ENCODE measurements at places on chromosomes 11 and 22.
A peak's percentile ranks its signal among the peaks of the same experiment; 100 is the strongest.

DNA sequence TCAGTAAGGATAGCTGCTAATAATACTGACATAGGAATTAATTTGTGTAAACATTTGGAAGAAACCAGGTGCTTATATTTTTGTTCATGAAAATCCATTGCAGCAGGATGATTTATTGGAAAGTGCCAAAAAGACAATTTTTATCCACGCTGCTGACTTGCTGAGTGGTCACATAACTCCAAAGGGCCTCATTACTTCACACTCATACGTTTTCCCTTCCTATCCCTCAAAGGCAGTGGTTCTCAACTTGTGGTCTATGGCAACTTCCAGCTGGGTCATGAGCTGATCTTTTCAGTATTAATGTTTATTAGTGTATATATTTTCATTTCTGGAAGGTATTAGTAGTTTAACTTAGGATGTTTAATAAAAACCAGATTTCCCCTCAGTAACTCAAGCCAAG, 178.1 kb downstream of the UVRAG start:
- DNase-seq: no peak

- DNase-seq: peak; percentile 78
These were observed 101.9 kb downstream of the MRTFA start for GRCh38 chr22:40534379-40535188.

DNA sequence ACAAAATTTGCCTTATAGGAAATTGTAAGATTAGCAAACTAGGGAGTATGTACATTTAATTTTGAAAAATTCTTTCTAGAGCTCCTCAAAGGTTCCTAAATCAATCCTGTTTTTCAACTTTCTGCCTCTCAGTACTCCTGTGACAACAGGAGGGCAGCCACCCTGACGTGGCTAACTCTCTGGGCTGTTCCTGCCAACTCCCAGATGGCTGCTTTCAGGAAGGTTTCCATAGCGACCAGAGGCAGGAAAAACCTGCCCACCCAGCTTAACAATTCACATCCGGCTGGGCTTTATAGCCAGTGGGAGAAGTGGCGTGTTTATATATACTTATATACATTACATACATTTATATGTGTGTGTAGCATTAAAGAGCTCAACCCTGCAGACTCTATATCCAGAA, 26.5 kb downstream of the SGSM3 start:
- DNase-seq: peak; percentile 91

GRCh38 chr11:5928811-5929210, 13.2 kb upstream of the OR56A3 start:
- DNase-seq: no peak

DNA sequence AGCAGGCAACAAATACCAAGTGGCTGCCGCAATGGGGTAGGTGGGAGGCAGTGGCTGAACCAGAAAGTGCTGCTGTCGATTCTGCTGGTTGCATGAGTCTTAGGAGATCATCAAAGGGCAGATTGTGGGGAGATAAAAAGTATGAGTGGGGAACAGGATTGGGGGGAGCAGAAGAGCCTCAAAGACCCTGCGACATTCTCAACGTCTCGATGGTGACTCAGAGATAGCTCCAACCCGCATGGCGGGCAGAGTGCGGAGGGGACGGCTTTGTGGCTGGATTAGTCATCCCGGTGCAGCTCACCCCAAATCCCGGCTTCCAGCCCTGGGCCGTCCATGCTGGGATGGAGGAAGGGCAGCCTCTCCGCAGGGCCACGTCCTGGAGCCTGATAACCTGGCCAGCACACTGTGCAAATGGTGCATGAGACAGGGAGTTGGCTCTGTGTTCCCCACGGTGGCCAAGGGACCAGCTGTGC, 11.6 kb upstream of the RTN4R start:
- no peak for DNase-seq

- peak; percentile 88 for DNase-seq
These were observed 6.5 kb downstream of the ZFTA start for GRCh38 chr11:63761931-63762653.

- DNase-seq: no peak
These were observed 225.4 kb downstream of the CNTN5 start for GRCh38 chr11:99246199-99246598.

- DNase-seq: no peak
These were observed 13.1 kb downstream of the MS4A15 start for GRCh38 chr11:60769811-60770210.

- no peak for DNase-seq
These were observed 34.2 kb downstream of the PICALM start for GRCh38 chr11:86034710-86035109.
